A673 (cell line): ENCODE measurements at places on chromosomes 2 and 18. TPM values are rescaled to one million over a fixed set of nuclear protein-coding genes. Genes with fewer than 3 reads are reported as not detected.

GRCh38 chr2:27379836-27380625 lies 503 bp downstream of the ZNF513 start:
- H3K4me3 ChIP-seq: peak overlapping the region; percentile 74
- H3K27ac ChIP-seq: peak overlapping the region; percentile 89
- no peaks in the 10 kb centered on the region for H3K27me3 ChIP-seq
- DNase-seq: no peak

DNA sequence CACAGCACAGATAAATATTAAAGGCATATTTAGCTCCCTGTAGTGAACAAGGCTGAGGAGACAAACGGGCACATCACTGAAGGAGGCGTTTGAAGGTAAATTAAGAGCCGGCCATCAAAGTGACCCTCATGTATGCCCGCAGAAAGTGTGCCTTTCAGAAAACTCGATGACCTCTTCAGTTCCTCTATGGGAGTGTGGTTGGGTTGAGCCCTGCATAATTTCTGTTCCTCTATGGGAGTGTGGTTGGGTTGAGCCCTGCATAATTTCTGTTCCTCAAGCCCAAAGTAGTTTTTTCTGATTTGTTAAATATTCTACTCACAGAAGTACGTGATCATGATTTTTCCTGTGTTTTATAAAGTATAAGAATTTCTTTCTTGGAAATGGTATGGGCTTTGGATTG lies 568.5 kb downstream of the TSN start:
- no peak overlapping the region for H3K4me3 ChIP-seq
- no peak for DNase-seq
- H3K36me3 ChIP-seq: no peaks in the 10 kb centered on the region
- H3K27me3 ChIP-seq: no peaks in the 10 kb centered on the region
- no peak overlapping the region for H3K27ac ChIP-seq
- peaks cover 6% of the 10 kb centered on the region for H3K4me1 ChIP-seq

- H3K4me3 ChIP-seq: no peak overlapping the region
- no peaks in the 10 kb centered on the region for H3K4me1 ChIP-seq
- H3K27me3 ChIP-seq: no peaks in the 10 kb centered on the region
- DNase-seq: no peak
Observed at GRCh38 chr18:79294235-79294634, 101.5 kb upstream of the NFATC1 start.

- no peak overlapping the region for H3K27ac ChIP-seq
- H3K27me3 ChIP-seq: no peaks in the 10 kb centered on the region
- H3K4me3 ChIP-seq: no peak overlapping the region
- H3K4me1 ChIP-seq: no peaks in the 10 kb centered on the region
- no peaks in the 10 kb centered on the region for H3K36me3 ChIP-seq
Observed at GRCh38 chr2:232204457-232204931, 174.1 kb upstream of the ALPP start.

DNA sequence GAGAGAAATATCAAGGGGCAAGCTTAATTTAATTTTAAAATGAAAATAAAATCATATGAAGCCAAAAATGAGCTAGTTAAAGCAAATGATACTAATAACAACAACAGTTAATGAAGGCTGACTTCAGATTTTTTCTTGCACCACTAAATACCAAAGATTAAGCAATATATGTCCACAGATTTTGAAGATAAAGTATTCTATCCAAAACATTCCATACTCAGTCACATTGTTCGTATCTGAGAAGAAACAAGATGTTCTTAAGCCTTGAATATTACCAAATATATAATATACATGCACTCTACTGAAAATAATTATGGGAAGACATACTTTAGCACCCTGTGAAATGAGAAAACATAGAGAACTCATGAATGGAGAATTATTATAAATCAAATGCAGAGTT lies 593.3 kb upstream of the SYT4 start:
- H3K4me1 ChIP-seq: no peaks in the 10 kb centered on the region
- no peaks in the 10 kb centered on the region for H3K36me3 ChIP-seq
- DNase-seq: no peak
- H3K27me3 ChIP-seq: no peaks in the 10 kb centered on the region

GRCh38 chr2:124261456-124261855 lies 236.4 kb downstream of the CNTNAP5 start:
- H3K36me3 ChIP-seq: no peaks in the 10 kb centered on the region
- no peak overlapping the region for H3K4me3 ChIP-seq
- no peaks in the 10 kb centered on the region for H3K4me1 ChIP-seq
- DNase-seq: no peak
- no peak overlapping the region for H3K27ac ChIP-seq

DNA sequence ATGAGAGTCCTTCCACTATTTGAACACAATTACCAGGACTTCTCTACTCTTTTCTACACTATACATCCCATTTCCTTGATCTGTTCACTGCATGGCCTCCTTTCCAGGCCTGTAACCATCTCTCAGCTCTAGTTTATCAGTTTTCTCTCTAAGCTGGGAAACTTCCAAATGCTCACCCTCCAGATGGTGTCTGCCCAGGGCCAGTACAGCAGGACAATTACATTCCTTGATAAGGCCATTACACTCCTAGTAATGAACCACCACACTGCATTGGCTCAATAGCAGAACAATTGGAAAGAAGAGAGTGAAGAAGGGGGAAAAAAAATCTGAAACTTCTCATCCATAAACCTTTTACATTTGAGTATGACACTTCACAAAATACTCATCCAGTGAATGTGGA lies 359.1 kb downstream of the ALK start:
- no peak for DNase-seq
- H3K27me3 ChIP-seq: no peaks in the 10 kb centered on the region
- H3K4me3 ChIP-seq: no peak overlapping the region
- no peaks in the 10 kb centered on the region for H3K36me3 ChIP-seq
- no peaks in the 10 kb centered on the region for H3K4me1 ChIP-seq
- no peak overlapping the region for H3K27ac ChIP-seq

GRCh38 chr2:232230560-232230959 lies 148.0 kb upstream of the ALPP start:
- H3K36me3 ChIP-seq: no peaks in the 10 kb centered on the region
- peak; percentile 29 for DNase-seq
- H3K4me1 ChIP-seq: no peaks in the 10 kb centered on the region
- no peaks in the 10 kb centered on the region for H3K27me3 ChIP-seq

GRCh38 chr2:159617646-159618045 lies 1.3 kb upstream of the BAZ2B start:
- H3K27ac ChIP-seq: no peak overlapping the region
- H3K4me3 ChIP-seq: peak overlapping the region; percentile 83
- H3K4me1 ChIP-seq: peaks cover 27% of the 10 kb centered on the region
- peak; percentile 47 for DNase-seq

DNA sequence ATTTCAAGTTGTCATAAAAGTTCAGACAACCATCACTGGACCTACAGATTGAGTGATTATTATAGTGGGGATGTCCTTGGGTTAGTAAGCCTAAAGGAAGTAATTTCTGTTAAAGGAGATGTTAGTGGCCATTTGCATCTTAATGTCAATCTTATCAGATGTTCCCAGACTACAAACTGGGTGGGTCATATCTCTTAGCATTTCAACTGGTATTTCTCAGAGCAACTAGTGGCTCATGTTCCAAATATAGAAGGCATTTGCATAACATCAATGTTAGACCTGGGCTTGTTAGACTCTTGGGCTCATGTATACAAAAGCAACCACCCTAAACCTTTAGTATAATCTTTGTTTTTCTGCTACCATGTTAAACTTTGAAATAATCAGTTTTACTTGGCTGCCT lies 17.9 kb downstream of the PLEKHA3 start:
- H3K36me3 ChIP-seq: peaks cover 62% of the 10 kb centered on the region
- no peaks in the 10 kb centered on the region for H3K27me3 ChIP-seq
- no peak for DNase-seq
- H3K4me1 ChIP-seq: no peaks in the 10 kb centered on the region
- H3K4me3 ChIP-seq: no peak overlapping the region

DNA sequence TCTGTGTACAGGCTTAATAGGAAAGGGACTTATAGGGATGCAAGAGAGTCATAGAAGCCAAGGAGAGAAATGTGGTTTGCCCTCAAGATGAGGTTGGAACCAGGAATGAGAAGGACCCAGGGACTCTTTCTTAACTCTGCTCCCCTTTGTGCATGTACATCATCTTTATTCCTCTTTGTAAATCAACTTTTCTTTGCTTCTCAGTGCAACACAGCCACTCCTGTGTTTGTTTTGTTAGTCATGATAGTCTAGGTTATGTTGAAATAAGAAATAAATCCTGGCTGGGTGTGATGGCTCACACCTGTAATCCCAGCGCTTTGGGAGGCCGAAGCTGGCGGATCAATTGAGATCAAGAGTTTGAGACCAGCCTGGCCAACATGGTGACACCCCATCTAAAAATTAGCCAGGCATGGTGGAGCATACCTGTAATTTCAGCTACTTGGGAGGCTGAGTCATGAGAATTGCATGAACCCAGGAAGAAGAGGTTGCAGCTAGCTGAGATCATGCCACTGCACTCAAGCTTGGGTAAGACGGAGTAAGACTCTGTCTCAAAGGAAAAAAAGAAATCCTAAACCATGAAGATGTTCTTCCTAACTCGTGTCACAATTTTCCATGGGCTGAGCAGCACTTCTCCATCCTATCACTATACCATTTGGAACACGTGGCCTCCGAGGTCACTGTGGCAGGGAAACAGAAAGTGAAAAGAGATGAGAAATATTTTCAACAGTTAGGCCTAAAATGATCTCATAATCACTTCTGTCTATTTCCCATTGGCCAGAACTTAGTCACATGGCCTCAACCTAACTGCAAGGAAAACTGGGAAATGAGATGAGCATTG lies 73.0 kb upstream of the TMEM17 start:
- no peaks in the 10 kb centered on the region for H3K4me1 ChIP-seq
- peaks cover 6% of the 10 kb centered on the region for H3K27me3 ChIP-seq
- no peak overlapping the region for H3K27ac ChIP-seq
- H3K4me3 ChIP-seq: no peak overlapping the region

DNA sequence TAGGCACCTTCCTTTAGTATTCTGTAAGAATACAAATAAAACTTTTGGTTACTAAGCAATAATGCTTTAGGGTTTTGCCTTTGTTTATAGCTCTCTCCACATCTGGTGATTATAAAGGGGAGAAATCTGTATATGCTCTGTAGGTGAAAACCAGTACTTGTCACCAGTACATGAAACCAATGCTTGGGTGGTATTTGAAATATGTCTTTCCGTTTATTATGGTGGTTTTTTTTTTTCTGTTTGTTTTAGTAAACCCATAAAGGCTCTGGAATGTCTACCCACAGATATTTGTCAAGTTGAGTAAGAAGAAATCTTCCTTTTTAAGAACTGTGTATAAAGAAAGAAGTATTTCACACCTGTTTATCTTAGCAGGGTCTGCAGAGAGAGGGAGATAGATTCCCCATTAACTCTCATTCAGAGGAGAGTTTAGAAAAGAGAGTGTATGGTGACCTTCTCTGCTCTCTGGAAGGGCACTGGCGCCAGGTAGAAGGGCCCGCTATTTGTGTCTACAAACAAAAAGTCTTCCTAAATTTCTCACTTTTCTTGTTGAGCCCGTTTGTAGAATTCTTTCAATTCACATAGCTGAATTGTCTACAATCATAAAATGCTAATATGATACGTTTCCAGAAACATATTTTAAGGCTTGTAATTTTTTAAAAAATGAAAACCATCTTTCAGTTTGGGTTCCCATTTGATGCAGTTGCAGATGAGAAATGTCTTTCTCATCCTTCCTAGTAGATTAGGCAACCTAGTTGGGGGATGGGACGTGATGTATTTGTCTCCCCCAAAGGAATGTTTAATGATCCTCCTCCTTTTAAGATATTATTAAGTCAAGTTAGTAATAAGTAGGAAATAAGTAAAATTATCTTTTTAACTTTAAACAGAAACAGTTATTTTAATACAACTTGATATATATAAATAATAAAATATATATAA lies 33.9 kb downstream of the MAP3K20 start:
- peaks cover 17% of the 10 kb centered on the region for H3K4me1 ChIP-seq
- no peak overlapping the region for H3K4me3 ChIP-seq
- no peaks in the 10 kb centered on the region for H3K27me3 ChIP-seq
- no peak for DNase-seq

DNA sequence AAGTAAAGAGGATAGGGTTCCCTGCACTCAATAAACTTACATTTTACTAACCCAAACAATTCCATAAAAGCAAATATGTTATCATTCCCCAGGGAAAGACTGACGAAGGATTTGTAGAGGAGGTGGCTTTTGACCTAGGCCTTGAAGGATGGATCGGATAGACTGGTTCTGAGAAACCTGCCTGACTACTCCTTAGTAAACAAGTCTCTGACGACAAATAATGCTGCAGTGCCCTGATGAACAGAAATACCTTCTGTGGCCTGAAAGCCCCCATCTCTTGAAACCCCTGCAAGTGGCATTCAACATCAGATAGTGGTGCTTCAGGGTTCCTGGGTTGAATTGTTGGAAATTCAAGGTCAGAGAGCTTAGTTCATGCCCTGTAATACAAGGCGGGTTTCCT lies 19.2 kb downstream of the PRKCE start:
- H3K36me3 ChIP-seq: no peaks in the 10 kb centered on the region
- no peaks in the 10 kb centered on the region for H3K4me1 ChIP-seq
- no peak overlapping the region for H3K4me3 ChIP-seq

DNA sequence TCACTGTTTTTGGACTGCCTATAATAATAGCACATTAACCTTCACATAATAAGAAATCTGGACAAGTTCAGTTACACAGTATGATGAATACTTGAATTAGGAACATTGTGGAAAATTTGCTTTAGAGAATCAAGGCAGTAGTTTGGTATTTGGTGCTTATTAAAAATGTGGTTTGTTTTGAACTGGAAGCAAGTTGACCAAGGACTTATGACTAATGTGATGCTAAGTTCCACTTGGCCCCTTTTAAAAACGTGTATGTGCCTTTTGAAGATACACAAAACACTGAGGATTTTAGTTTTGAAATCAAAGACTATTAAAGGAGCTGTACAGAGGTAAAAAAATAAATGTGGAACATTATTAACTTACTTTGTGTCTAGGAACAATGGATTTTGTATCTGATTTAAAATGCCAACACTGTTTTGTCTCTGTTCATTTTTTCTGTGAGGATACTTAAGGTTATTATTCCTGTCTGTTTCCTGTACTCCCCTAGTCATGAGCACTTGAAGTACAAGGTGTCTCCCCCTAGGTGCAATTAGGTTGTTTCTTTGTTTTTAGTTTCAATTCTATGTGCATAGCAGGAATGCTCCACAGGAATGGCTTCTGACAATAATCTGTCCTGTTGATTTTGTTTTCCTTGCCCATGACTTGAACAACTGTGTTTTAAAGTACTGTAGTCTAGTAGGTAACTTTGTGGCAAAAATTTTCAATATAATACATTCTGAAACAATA lies 49.6 kb upstream of the PTH2R start:
- no peak overlapping the region for H3K4me3 ChIP-seq
- no peak overlapping the region for H3K27ac ChIP-seq
- DNase-seq: no peak

- H3K36me3 ChIP-seq: peaks cover 4% of the 10 kb centered on the region
- peak overlapping the region; percentile 90 for H3K27ac ChIP-seq
- peaks cover 37% of the 10 kb centered on the region for H3K4me1 ChIP-seq
- DNase-seq: peak; percentile 87
Observed at GRCh38 chr18:46265196-46266156, 161.3 kb downstream of the HAUS1 start.

ALKAL2 gene
- total RNA-seq: not detected in 2 replicates

ITPRIPL1 gene
- total RNA-seq: 23.5 and 23.9 TPM in 2 replicates

SERPINB3 gene
- total RNA-seq: not detected in 2 replicates

RUFY4 gene
- 0.26 and 1.3 TPM in 2 replicates for total RNA-seq
